ENCODE measurements at places on chromosomes 5 and 9. TPM values are rescaled to one million over a fixed set of nuclear protein-coding genes. Genes with fewer than 3 reads are reported as not detected.

GRCh38 chr5:78275998-78276543, 18.4 kb downstream of the AP3B1 start:
- no peak for DNase-seq

Gene RPL35
- total RNA-seq, result 2,553 TPM

Gene PCDHA10
- total RNA-seq, result 11.7 TPM

DNA sequence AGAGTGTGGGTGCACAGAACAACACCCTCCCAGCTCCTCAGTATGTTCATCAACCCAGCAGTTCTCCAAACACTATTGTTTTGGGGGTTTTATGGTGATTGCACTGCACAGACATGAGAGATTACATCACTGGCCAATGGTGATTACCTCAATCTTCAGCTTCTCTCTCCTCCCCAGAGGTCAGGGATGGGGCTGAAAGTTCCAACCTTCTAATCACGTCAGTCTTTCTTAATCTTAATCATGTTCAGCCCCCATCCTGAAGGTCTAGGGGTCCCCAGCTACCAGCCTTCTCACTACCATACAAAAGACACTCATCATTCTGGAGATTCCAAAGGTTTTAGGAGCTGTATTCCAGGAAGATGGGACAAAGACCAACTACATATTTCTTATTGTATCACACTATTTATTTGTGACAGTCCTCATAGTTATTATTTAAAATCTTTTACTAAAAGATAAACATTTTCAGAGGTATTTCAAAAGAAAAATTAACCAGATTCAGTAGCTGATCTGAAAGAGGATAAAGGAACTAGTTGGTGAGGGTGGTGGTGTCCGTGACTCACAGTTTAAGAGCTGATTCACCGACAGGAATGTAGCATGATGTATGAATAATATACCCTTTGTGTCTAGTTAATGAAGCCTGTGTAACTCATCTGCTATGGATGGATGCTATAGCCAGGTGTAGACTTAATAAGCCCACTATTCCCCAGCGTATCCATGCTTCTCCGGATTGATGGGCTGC, 35.6 kb downstream of the RASEF start:
- no peak for DNase-seq

DNA sequence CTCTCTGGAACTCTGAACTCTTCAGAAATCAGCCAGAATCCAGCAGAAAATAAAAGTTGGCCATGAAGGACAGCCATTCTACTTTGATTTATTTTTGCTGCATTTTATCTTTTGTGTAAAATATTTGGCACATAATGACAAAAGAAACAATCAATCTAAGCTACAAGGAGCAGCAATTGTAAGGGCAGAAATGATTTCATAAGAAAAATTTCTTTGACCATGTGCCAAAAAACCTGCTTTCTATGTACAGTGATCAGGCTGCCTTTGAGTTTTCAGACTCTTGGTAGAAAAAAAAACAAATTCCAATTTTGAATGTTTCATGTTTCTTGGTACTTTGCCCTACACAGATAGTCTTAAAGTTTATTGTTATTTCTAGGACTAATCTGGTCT, 69.8 kb upstream of the SLC1A3 start:
- DNase-seq, result no peak

GRCh38 chr5:64900618-64901017, 131.9 kb downstream of the CWC27 start:
- DNase-seq, result no peak

Gene PCDHGA10
- 4.7 TPM for total RNA-seq

Gene KCTD16
- total RNA-seq, result 1.1 TPM

Gene PHF24
- total RNA-seq, result 1.8 TPM

All from neural progenitor cell (in vitro differentiated cells).